Endothelial cell of umbilical vein (primary cell): ENCODE measurements at places on chromosomes 3 and 15. TPM values are rescaled to one million over a fixed set of nuclear protein-coding genes. Genes with fewer than 3 reads are reported as not detected.

- H3K4me3 ChIP-seq, result no peak overlapping the region
- peaks cover 2% of the 10 kb centered on the region for H3K27me3 ChIP-seq
- H3K36me3 ChIP-seq, result no peaks in the 10 kb centered on the region
- no peak for DNase-seq
Observed at GRCh38 chr3:197333901-197334639, 35.7 kb upstream of the DLG1 start.

- no peak overlapping the region for H3K4me3 ChIP-seq
- no peaks in the 10 kb centered on the region for H3K36me3 ChIP-seq
- no peaks in the 10 kb centered on the region for H3K27me3 ChIP-seq
- H3K27ac ChIP-seq, result no peak overlapping the region
Observed at GRCh38 chr15:94008104-94009074, 223.0 kb upstream of the MCTP2 start.

DNA sequence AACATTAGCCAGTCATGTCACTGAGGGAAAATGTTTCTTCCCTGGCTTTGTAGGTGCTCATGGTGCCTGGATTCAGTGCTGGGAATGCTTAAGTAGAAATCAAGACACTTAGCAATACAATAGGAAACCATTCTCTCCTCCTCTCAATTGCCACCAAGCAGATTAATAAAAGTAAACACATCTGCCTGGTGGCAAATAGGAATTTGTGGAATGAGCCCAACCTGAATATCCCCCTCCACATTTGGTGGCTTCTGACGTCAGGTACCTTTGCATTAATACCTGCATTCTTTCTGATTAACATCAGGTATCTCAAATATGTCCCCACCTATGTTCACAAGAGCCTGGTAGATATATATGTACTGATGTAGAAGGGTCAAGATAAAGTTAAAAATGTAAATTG lies 42.7 kb downstream of the PPP2R3A start:
- no peak overlapping the region for H3K27ac ChIP-seq
- no peaks in the 10 kb centered on the region for H3K36me3 ChIP-seq
- H3K4me1 ChIP-seq, result peaks cover under 1% of the 10 kb centered on the region
- H3K27me3 ChIP-seq, result no peaks in the 10 kb centered on the region
- no peak overlapping the region for H3K4me3 ChIP-seq
- DNase-seq, result no peak

- no peaks in the 10 kb centered on the region for H3K36me3 ChIP-seq
- H3K4me3 ChIP-seq, result no peak overlapping the region
- H3K4me1 ChIP-seq, result no peaks in the 10 kb centered on the region
- H3K27ac ChIP-seq, result no peak overlapping the region
- DNase-seq, result no peak
Observed at GRCh38 chr3:33729993-33730392, 11.9 kb upstream of the CLASP2 start.

PSMD6 gene
- 89.4 and 90.8 TPM in 2 replicates for total RNA-seq

KBTBD13 gene
- total RNA-seq, result not detected in 2 replicates
